ENCODE measurements at places on chromosomes 7 and 10.

DNA sequence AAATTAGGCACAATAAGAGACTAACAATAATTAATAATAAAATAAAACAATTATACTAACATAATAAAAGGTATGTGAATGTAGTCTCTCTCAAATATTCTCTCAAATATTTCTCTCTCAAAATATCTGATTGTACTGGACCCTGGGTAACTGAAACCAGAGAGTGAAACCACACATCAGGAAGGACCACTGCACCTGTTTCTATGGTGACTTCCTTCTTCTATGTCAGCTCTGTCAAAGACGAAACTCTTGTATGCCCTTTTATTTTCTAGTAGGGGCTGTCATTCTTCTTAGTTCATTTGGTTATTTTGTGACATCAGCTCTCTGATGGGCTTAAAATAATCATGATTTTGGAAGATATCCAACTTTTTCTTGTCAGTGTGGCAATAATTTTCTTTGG lies 428.0 kb upstream of the TPK1 start:
- DNase-seq, result no peak

DNA sequence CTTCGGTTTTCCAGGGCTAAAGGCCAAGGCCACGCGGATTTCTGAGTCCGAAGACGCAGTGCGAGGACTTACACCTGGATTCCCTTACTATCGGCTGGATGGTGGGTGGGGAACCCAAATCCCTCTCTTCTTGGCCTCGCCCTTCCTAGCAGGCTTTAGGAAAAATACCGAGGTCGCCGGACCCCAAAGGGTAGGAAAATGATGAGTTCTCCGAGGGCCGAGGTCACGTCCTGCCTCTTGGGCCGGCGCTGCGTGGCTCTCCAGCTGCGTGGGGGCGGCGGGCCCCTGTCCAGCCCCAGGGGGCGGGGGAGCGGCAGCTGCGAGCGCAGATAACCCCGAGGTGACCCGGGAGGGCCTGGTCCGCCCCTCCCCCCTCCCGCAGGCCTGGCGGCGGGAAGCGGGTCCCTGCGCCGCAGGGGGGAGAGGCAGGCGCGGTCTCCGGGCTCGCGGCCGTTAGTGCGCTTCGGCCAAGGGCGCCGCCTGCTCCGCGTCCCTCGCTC lies 805 bp upstream of the HMX3 start:
- no peak for DNase-seq

- no peak for DNase-seq
Measured at GRCh38 chr10:97876402-97876801, 26.8 kb downstream of the GOLGA7B start.

DNA sequence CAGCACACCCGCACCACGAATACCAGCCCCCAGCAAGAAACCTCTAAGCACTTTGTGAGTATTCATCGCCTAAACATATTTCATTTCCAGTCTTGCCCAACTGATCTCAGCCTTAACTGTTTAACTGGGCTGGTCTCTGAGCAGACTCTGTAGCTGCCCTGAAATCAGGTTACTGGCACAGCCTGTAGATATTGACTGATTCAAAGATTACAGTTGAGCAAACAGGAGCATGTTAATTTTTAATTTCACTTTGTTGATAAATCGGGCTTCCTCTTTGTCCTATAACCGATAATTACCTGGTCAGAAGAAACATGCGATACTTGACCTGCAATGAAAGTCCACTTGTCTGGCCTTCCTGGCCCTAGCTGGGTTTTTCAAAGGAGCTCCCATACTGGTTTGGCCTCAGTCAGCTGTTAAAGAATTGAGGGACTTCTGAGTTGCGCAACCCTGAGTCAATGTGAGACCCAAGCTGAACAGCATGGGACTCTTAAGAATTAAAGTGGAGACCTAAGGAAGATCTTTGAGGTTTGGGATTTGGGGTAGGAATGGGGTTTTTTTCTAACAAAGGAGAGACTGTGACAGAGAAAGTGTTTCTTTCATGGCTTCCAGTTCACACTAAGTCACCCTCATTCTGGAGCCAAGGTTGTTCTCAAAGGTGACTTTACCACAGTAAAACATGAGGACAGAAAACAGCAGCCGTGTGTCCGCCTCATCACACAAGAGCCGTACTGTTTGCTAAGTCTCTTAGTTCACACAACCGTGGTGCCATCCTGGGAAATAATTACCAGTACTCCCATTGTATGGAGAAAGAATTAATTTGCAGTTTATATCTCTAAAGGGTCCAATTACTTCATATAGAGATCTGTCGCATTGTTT lies 75.9 kb downstream of the PPP1R3C start:
- DNase-seq, result no peak

- no peak for DNase-seq
Measured at GRCh38 chr7:33774762-33775523, 130.4 kb upstream of the BMPER start.

DNA sequence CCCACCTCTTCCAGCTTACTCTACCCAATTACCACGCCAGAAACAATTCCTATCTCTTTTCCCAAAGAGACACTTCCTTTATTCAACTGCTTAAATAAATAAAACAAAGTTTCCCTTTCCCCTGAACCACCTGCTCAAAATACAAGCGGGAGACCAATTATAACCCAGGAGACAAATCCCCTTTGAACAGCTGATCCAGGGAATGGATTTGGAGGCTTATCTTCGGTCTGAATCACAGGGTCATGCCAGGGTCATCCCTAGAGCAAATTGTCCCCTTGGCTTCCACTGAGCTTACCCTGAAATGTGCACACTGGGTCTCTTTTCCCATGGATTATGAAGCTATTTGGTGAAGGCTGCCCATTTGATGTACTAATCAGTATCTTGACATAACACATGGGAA lies 99.9 kb upstream of the JAZF1 start:
- DNase-seq, result no peak

DNA sequence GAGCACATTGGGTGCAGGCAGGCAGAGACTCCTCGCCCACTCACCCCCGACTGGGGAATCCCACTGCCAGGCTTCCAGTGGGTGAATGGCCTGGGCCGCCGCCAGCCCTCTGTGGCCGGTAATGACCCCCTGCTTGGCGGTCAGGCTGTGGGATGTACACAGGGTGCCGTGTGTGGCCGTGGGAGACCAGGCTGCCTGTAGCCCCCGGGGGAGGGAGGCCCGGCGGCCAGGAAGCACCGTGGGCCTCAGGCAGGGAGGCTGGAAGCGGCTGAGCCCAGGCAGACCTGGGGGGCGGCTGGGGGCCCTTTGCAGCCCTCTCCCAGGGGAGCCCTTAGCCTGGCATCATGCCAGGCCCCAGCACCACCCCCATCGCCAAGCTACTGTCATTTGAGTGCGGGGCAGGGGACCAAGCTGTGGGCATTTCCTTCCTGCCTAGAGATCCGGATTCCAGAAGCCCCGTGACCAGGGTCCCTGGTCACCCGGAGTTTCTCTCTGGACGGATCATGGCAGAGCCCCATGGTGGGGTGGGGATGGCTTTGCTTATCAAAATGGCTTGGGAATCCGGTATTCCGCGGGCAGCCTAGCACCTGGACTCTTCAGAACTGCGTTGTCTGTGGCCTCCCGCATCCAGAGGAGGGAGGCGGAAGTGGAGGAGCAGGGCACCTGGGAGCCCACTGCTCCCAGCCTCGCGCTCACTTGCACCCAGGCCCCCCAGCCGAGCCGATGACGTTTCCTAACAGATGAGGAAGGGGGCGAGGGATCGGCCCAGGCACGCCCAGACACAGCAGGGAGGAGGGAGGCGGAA lies 1.1 kb downstream of the TTYH3 start:
- DNase-seq, result peak; percentile 64

DNA sequence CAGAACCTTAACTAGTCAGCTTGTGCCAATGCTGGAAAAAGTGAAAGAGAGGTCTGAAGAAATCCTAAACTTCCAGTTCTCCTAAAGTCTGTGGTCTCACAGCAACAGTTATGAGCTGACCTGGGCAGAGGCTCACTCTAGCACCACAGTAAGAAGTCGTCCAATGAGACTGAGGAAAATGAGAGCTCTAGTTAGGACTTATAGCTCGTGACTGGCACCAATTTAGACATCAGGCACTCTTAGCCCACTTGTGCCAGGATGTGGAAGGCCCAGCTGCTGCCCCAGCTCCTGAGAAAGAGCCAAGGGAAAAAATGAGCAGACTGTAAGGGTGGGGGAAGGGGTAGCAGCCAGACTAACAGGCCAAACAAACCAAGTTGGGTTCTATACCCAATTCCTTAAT lies 7.6 kb downstream of the MMS19 start:
- DNase-seq, result no peak

DNA sequence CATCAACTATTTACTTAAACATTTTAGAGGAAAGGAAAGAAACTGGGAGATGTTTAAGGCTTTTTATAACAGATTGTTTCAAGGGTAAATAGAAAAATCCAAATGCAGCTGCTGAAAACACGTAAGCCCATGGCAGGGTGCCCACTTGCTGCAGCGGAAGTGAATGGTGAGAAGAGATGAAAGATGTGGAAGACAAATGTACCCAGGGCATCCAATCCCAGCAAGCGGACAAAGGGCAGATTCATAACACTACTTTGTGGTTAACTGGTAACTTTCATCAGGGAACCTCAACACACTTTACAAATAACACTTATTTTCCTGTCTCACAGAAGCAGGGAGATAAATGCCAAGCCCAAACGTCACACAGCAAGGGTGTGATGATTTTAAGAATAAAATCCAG lies 358.4 kb downstream of the KCNMA1 start:
- no peak for DNase-seq

DNA sequence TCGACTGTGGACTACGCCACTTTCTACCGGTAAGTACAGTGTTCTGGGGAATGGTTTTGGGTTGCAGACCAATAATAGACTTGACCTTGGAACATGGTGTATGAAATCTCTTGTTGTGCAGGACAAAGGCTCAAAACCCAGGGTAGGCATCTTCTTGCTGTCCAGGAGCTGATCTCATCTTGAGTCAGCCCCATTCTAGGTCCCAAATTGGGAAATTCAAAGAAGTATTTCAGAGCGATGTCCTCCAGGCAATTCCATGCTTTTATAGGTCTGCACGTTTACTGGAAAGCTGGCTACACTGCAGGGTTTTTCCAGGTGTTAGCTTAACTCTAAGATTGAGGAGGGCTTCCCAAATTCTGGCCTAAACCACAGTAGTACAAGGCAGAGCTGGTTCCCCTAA lies 180.7 kb downstream of the BMPER start:
- DNase-seq, result no peak

- no peak for DNase-seq
Measured at GRCh38 chr7:2945171-2945570, 98.5 kb downstream of the CARD11 start.

DNA sequence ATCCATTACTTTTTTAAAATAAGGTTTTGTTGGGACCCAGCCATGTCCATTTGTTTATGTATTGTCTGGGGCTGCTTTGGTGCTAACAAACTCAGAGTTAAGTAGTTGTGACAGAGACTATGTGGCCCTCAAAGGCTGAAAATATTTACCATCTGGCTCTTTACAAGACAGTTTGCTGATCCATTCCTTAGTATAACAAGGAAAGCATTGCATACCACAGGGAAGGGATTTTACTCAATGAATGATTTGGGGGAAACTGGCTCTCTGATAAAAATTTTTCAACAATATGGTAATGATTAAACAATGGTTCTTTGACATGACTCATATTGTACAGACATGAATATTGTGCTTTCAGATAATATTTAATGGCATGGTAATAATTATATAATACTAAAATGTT lies 738.1 kb downstream of the KCNMA1 start:
- DNase-seq, result no peak

DNA sequence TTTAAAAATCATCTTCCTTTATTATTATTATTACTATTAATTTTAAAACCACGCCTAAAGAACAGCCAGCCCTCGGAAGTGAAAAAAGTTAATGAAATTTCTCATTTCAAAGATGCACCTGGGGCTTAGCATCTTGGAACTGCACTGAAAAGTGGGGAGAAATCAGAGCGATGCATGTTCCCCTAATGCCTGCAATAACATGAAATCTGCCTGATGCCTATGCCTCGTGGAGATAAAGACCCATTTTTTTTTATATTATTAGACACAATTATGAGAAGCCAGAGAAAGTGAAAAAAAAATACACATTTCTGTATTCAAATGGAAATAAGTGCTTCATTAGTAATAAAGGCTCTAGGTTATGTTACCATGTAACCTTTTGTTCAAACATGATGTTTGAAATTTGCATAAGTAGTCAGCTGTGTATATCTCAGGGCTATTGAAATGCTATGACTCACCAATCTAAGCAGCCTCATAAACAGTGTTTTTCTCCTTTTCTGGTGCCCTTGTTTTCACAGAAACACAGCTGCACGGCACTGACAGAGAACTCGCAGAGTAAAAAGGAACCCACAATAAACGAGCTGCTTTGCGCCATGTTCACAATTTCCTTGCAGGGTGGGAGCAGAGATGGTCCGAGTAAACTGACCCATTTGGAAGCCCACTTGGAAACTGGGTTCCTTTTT lies 175.8 kb upstream of the PRKCQ start:
- no peak for DNase-seq

- DNase-seq, result no peak
Measured at GRCh38 chr7:111030336-111030735, 60.6 kb upstream of the LRRN3 start.

DNA sequence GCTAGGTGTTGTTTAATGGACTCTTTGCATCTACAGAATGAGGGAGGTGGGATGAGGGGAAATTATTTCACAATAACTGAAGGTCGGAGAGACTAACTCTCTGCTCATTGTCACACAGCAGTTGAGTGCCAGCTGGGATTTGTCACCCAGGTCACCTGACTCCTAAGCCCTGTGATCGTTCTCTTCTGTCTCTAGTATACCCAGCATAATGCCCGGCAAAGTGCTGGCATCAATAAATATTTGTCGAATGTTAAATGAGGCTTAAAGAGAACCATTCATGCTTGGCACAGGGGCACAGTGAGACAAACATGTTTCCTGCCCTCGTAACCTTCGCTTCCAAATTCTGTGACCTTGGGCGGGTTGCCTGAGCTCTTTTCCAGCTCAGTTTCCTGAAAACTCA lies 70.8 kb downstream of the TCF7L2 start:
- DNase-seq, result no peak

DNA sequence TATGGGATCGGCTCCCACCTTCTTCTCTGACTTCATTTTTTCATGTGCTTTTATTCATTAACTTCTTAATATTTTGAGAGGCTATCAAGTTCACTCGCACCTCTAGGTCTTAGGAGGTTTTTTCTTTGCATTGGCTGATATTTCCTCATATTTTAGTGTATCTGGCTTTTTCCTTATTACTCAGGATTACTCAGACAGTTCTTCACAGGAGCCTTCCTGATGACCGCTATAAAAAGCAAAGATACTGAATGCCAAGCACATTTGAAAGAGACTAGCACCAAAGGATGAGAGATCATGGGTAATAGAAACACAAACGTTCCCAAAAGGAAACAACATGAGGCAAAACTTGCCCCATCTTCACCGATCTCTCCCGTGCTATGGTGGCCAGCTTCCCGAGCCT lies 409.2 kb upstream of the KLF6 start:
- no peak for DNase-seq

DNA sequence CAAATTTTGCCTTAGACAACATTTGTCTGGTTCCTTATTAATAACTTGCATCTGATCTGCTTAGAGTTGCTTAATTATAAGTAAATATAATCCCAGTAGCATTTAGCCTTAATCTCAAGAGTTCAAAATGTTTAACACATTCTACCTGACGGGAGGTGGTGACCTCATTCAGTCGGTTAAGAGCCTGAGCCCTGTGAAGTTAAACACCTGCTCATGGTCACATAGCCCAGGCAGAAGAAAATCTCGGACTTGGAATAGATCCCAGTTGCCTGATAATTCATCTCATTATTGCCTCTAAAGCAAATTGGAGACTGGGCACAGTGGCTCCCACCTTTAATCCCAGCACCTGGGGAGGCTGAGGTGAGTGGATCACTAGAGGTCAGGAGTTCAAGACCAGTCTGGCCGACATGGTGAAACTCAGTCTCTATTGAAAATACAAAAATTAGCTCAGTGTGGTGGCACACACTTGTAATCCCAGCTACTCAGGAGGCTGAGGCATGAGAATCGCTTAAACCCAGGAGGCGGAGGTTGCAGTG lies 18.6 kb upstream of the ASCC1 start:
- no peak for DNase-seq

Data from stimulated activated CD4-positive, alpha-beta T cell treated with anti-CD3 and anti-CD28 coated beads, Interleukin-4, amount 100 ng/mL, for 24 hours (primary cell).